ENCODE measurements at places on chromosomes 13 and 19.

- no peak for DNase-seq
Measured at GRCh38 chr13:50319635-50320255, 304.5 kb downstream of the KCNRG start.

DNA sequence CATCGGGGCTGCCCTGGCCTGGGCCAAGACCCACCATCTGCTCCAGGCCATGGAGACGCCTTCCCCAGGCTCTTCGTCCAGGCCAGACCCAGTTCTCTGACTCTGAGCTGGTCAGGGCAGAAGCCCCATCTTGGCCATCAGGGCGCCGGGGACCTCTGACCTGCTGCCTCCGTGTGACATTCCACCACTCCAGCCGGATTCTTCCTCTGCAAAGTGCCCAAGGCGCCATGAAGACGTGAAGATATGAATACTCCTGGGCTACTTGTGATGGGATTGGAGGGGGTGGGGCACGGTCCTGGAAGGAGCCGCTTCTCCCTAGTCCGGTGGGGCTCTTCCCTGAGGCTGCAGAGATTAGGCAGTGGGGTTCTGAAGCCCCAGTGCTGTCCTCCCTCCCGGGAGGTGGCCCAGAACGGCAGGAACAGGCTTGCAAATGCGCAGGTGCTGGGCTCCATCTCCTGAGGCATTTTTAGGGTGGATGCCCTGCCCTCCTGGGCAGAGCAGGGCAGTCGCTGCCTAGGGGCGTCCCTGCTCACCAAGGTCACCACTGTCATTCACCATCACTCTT is 26.0 kb upstream of the SLC7A10 start:
- DNase-seq = no peak

GRCh38 chr19:29248332-29248844 is 35.4 kb upstream of the UQCRFS1 start:
- DNase-seq = no peak

GRCh38 chr13:35994131-35994966 is 136.8 kb downstream of the DCLK1 start:
- DNase-seq = no peak

DNA sequence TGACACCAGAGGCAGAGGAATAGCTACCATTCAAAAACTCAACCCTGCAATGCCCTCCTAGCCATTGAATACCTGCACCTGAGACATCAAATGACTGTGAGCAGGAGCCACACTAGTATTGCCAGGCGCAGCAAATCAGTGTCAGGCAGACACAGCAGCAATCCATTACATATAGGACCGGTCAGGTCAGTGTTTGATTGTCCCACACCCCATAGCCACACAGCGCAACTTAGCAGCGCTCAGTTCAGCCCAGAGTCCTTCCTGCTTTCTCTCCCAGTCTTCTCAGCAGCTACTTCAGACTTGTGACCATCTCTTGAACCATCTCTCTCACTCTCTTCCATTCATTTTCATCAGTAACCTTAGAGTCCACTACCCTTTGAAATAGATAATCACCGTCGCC is 181.6 kb upstream of the GPR12 start:
- DNase-seq = no peak

All from stimulated activated CD8-positive, alpha-beta memory T cell treated with anti-CD3 and anti-CD28 coated beads, Interleukin-2, amount 100 ng/mL, for 1 hour (primary cell).